ENCODE measurements at places on chromosomes 7 and 10. TPM values are rescaled to one million over a fixed set of nuclear protein-coding genes. Genes with fewer than 3 reads are reported as not detected.

FAM25A gene
- total RNA-seq: not detected

CRPPA gene
- total RNA-seq: 2.4 TPM

TUBAL3 gene
- 39.6 TPM for total RNA-seq

NRP1 gene
- total RNA-seq: 18.4 TPM

ITIH5 gene
- 2.2 TPM for total RNA-seq

NUDT13 gene
- 1.8 TPM for total RNA-seq

HOXA9 gene
- total RNA-seq: 19.5 TPM

CCDC6 gene
- total RNA-seq: 91.0 TPM

ARHGAP12 gene
- total RNA-seq: 25.1 TPM

HOXA6 gene
- total RNA-seq: 29.6 TPM

DNA sequence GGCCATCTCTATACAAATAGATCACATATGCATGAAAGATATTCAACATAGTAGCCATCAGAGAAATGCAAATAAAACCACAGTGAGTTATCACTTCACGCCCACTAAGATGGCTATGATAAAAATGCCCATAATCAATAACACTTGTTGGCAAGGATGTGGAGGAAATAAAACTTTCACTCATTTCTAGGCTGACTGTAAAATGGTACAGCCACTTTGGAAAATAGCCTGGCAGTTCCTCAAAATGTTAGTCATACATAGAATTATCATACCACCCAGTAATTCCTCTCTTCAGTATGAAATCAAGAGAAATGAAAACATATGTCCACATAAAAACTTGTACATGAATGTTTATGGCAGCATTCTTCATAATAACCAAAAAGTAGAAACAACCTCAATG lies 324.9 kb downstream of the LRRTM3 start:
- DNase-seq: no peak

DNA sequence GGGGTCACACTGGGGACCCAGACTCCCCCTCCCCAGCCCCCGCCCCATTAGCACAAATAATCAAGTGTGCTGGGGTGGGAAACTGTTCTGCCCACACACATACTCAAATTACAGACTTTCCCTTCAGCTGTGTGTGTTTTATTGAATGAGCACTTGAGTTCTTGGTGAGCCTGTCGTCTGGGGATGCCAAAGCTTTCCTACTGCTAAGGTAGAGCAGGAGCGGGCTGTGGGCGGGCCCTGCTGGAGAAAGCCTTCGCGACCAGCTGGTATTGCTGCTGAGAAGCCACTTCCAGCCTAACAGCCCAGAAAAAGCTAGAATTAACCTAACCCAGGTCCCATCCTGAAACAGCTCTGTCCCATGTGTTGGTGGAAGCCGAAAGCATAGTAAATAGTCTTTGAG lies 87.0 kb upstream of the KMT2E start:
- no peak for DNase-seq

DNA sequence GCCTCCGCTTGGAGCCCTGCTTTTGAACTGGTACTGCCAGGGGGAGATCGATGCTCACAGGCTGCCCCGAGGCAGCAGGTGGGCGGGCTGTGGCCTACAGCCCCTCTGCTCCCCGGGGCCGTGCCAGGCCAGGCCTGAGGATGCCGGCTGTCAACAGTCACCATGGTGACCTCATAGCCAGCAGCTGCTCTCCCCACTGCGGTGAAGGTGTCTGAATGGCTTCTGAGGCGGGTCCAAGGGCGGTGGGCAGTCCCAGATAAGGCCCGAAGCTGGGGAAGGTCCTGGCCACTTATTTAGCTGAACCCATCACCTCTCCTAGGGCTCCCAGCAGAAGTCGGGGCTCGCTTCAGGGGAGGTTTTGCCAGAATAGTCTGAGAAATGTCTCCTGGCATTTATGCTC lies 179.3 kb downstream of the ARHGAP12 start:
- no peak for DNase-seq

DNA sequence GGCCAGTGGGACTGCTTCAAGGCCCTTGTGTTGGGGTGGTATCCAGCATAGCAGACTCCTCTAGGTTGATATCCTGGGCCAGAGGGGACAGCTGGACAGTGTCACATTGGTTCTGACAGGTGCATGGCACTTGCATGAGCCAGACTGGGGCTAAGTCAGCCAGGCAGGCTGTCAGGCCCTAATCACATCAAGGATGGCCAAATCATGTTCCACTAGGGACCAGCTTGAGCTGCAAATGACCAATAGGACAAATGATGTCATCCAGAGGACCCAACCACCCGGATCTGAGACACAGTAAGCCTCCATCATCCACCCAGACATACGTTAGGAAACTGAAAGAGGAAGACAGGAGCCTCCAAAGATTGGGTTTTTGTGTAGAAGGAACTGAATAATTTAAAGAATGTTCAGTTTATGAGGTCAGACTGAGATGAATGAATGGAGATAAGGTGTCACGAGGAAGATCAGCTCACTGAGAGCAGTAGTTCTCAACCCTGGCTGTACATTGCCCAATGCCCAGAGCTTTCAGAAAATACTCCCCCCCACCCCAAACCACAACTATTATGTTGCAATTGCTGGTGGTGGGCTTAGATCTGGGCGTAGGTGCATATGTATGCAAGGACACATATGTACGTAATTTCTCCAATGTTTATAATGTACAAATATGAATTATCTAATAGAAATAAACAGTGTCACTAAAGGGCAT lies 75.2 kb upstream of the INHBA start:
- no peak for DNase-seq

DNA sequence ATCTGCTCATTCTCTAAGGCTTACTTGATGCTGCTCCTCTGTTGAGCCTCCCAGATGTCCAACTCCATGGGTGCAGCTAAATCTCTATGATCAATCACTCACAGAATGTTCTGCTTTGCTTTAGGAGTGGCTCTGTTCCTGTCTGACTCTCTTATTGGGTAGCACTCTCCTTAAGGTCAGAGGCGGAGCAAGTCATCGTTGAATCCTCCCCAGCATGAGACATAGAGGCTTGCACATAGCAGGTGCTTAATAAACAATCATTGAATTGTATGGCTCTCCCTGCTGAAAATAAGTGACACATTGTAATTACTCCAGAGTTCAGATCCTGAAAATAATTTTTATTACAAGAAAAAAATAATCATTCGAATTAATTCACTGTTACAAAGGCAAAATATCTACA lies 69.7 kb downstream of the NPS start:
- DNase-seq: no peak

- peak; percentile 19 for DNase-seq
These were observed 9.6 kb downstream of the GPRIN2 start for GRCh38 chr10:46546591-46547540.

DNA sequence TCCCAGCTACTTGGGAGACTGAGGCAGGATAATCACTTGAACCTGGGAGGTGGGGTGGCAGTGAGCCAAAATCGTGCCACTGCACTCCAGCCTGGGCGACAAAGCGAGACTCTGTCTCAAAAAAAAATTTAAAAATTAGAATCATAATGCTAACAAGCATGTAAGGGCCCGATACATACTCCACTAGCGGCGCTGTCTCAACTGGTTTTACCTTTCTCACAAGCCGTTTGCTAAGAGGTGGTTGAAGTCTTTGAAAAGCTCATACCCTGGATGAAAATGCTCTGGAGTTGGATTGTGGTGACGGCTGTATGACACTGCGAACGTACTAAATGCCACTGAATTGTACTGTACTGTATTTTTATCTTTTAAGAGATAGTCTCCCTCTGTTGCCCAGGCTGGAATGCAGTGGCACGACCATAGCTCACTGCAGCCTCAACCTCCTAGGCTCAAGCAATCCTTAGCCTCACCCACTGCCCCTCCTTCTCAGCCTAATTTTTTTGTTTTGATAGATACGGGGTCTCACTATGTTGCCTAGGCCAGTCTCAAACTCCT lies 29.9 kb downstream of the SPOCK2 start:
- no peak for DNase-seq

- peak; percentile 44 for DNase-seq
These were observed 115.7 kb downstream of the PRKAG2 start for GRCh38 chr7:151761231-151761630.

GRCh38 chr7:99969298-99969697 lies 6.5 kb downstream of the AZGP1 start:
- no peak for DNase-seq

GRCh38 chr10:89279421-89279869 lies 22.4 kb upstream of the IFIT2 start:
- DNase-seq: no peak

DNA sequence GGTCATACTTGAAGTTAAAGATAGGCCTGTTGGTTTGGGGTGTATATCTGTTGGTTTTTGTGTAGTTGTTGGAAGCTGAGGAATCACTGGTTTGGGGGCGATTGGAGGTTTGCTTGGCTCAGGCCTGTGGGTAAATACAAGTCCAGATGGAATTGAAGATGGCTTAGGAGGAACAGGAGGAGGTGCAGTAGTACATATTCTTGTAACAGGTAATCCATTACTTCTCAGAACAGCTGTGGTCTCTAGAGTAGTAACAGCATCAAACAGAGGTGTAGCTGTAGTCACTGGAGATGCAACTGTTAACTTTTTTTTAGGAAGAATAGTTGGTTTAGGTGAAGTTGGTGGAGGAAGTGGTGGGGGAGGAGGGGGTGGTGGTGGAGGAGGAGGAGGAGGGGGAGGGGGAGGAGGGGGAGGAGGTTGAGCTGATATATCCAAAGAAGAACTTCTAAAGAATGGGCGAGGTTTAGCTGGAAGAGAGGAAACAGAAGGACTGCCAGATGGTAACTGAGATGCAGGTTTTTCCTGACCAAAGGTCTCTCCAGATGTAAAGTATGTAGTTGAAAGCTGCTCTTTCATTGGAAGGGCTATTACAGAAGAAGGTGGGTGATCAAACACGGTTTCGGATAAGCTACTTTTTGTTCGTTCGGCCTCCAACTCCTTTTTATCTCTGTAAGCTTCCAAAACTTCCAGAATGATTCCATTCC lies 209.2 kb downstream of the PCLO start:
- DNase-seq: no peak

DNA sequence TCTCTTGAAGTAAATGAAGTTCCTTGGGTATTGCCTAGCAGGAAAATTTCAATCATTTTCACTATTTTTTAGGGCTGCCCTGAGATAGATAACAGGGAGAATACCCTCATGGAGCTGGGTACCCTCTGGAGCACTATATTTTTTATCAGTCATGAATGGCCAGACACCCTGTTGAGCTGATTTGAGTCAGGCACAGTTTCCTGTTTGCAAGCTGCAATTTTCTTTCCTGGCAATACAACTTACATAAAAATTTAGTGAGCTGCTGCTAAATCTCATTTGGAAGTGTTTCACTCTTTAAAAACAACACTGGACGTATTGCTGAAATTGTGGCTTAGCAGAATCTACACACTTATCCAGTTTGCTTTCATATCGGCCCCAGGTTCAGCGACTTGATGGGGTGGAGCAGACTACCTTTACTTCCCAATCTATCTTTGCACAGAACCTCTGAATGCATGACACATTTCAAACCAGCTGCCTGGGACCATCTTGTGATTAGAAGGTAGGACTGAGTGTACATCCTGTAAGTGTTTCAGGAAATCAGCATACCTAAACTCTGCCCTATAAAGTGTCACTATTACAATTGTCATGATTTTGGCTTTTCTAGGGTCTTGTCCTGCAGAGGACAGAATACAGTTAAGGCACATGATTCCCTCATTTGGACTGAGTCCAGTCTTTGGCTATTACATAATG lies 125.7 kb upstream of the FAM3C start:
- no peak for DNase-seq

GRCh38 chr10:11083051-11083450 lies 65.4 kb downstream of the CELF2 start:
- DNase-seq: no peak

GRCh38 chr7:155907450-155908200 lies 95.4 kb upstream of the SHH start:
- DNase-seq: no peak

DNA sequence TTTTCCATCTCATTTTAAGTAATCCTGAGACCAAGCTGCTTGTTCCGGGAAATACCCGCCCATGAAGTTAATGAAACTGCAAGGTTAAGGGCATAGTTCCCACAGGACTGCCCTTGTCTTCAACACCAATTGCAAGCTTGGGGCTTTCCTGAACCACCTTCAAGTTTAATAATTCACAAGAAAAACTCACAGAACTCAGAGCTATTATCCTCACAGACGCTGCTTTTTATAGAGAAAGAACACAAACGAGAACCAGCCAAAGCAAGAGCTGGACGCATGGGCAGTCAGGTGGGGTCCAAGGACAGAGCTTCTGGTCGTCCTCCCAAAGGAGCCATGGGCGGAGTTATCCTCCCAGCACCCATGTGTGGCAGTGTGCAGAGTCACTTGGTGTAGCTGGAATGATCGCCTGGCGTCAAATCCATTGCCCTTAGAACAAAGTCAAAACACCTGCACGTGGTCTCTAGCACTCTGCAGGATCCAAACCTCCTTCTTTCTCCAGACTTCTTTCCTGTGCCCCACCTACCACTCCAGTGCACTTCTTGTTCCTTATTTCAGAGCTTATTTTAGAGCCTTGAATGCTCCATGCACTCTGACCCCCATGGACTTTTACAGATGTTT lies 56.7 kb downstream of the SNX10 start:
- DNase-seq: peak; percentile 61

- DNase-seq: no peak
These were observed 36.0 kb upstream of the ACBD5 start for GRCh38 chr10:27276581-27276980.

DNA sequence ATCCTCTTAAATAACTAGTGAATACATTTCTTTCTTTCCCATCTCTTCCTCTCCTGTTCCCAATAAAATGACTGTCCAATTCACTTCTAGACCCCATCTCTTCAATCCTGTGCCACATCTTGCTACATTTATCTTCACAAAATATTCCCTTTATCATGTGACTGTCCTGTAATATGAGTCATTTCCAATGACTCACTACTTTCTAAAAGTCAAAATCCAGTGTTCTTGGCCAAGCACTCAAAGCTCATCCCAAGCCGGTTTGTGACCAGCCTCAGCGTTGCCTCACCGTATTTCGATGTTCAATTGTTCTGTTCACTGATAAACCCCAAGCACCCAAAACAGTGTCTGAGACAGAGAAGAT lies 104.7 kb downstream of the PARD3 start:
- DNase-seq: no peak

- DNase-seq: no peak
These were observed 102.0 kb upstream of the ARMC3 start for GRCh38 chr10:22825841-22826240.

GRCh38 chr10:50398381-50398780 lies 147.1 kb upstream of the ASAH2 start:
- no peak for DNase-seq

DNA sequence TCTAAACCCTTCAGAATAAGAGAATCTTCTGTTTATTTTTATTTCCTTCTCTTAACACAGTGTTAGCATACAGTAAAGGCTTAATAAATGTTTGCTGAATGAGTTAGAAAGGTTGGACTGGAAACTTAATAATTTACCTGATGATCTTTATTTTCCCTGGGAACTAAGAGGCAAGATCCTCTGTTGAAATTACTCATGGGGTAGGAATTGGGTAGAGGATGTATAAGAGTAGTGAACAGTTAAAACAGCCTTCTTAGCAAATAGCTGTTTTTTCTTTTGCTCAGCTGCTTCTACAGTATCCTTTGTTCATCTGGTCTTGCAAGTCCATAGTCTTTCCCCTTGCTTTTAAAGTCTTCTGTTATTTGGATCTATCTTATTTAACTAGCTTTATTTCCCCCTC lies 80.0 kb downstream of the AKAP9 start:
- DNase-seq: no peak
